ENCODE measurements at places on chromosomes 7 and 10.
A peak's percentile ranks its signal among the peaks of the same experiment; 100 is the strongest.

DNA sequence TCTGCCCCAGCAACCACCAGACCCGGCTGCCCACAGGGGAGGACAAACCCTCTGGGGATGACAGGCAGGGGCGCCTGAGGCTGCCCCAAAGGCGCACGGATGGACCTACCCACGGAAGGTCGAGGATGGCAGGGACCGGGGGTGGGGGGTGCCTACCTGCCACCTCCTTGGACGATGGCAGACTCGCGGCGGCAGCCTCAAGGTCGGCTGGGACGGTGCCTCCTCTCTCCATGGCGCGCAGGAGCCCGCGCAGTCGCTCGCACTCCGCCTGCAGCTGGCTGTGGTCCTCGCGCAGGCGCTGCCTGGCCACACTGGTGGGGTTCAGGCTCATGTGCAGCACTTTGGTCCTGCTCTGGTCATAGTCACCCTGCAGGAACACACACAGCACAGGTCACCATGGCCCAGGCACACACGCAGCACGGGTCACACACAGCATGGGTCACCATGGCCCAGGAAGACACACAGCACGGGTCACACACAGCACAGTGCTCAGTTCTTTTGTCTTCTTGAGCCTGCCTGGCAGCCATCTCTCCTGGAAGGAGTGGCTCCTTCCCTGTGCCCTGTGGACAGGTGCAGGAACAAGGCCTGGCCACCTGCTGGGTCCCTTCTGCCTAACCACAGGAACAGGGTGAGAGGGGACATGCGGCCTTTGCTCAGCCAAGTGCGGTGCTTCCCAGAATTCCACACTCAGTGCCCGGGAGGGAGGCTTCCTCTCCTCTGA lies 266.6 kb downstream of the ELFN1 start:
- no peak for DNase-seq

DNA sequence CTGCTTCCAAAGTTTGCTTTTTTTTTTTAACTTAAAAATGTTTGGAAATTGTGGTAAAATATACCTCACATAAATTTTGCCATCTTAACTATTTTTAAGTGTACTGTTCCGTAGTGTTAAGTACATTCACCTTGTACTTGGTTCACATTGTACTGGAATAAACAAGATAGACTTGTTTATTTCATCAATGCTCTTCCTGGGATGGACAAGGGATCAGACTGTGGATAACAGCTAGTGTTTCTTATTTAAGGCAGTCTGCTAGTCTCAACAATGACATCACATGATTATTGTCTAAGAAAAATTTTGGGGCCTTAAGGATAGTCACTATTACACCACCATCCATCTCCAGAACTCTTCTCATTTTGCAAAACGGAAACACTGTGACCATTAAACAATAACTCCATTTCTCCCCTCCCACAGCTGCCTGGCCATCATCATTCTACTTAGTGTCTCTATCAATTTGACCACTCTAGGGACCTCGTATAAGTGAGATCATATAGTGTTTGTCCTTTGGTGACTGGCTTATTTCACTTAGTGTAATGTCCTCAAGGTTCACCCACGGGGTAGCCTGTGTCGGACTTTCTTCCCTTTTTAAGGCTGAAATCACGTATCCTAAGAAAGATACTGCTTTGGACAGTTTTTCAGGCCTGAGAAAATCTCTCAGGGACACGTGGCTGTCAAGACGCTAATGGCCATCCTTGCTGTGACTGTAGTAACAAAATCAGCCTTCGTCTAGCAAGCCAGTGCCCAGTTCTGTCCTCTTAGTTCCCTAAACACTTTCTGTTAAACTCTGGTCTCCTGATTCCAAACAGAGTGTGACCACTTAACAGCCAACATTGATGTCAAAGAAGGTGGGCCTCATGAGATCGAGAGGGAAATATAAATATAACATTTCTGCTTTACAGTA lies 305.2 kb downstream of the FRMD4A start:
- DNase-seq: no peak

DNA sequence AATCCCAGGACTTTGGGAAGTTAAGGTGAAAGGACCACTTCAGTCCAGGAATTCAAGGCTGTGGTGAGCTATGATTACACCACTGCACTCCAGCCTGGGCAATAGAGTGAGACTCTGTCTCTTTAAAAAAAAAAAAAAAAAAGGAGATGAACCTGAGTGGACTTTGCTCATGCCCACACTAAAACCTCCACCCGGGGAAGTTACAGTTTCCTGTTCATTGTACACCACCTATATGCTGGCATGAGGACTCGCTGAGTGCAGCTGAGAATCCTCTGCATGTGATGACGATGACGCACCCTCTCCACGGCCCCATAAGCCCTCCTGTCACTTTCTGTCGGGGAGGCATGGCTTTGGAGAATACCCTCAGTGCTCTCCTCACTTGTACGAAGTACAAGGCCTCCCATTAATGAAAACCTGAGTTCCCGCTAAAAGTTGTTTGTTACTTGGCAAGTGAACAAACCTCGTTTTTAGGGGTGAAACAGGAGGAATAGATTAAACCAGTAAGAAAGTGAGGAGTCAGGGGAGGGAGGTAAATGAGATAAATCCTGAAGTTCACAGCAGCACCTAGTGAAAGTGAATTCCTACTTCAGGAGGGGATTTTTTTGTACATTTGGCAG lies 15.9 kb downstream of the TMEM176B start:
- no peak for DNase-seq

GRCh38 chr7:140397784-140398750 lies at the start of gene SLC37A3:
SLC37A3 (minus strand) TSS chr7:140398530; CDS start chr7:140382526, 16,004 bp downstream.
- DNase-seq: peak; percentile 83

DNA sequence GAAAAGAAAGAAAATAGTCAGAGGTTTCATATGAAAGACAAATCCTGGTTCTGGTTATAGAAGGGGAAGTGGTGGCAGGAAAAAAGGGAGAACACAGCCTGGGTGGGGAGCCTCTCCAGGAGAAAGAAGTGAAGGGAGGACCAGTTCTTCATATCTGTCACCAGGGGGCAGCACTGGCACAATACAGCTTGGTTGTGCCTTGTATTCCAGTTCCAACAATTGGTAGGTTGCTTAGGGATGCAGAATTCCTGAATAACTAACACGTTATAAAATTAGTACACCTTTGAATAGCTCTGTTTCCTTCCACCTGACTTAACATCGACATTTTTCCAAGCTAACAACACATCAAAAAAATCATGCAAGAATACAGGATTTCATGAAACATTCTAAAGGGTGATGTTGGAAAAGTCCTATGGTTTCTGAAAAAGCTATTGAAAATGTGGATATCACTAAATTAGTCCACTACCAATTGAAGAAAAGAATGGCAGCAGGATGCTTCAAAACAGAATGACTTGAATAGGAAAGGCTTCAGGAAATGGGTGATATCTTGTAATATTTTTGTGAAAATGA lies 52.9 kb downstream of the CYP26A1 start:
- DNase-seq: no peak

DNA sequence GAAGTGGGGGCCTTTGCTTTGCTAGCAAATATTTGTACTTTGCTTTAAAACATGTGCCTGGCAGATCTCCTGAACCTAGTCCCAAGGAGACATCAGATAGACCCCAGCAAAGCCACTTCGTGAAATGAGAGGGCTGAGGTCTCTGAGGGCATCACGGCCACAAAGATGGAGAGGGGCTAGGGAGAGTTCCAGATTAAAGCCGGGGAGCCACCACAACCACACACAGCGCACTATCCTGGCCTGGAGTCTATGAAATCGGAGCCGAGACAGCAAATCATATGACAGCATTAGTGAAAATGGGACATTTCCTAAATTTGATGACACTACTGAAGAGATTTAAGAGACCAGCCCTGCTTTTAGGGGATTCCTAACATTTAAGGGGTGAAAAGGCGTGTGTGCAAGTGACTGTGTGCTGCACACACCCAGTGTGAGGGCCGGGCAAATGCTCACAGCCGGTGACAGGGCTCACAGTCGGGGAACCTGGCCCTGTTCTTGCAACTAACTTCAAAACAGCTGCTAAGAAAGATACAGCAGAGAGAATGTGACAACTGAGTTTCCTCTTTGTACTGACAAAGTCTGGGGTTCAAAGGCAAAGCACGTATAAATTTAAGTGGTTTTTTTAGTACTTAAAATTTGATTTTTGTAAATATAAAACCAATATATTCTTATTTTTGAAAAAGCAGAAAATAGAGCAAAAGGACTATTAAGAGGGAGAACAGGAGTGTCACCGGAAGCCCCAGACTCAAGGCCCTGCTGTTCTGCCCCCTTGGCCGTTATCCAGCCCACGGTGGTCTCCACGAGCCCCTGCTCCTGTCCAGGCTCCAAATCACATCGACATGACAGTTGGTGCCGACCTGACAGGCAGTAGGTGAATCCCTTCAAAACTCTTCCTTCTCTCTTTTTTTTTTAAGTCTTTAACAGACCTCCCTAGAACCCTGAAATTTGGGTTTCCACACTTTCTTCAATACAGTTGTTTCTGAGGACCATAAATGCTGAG lies 49.5 kb downstream of the VIPR2 start:
- no peak for DNase-seq

- DNase-seq: no peak
Observed at GRCh38 chr7:31020652-31021051, 31.5 kb upstream of the ADCYAP1R1 start.

DNA sequence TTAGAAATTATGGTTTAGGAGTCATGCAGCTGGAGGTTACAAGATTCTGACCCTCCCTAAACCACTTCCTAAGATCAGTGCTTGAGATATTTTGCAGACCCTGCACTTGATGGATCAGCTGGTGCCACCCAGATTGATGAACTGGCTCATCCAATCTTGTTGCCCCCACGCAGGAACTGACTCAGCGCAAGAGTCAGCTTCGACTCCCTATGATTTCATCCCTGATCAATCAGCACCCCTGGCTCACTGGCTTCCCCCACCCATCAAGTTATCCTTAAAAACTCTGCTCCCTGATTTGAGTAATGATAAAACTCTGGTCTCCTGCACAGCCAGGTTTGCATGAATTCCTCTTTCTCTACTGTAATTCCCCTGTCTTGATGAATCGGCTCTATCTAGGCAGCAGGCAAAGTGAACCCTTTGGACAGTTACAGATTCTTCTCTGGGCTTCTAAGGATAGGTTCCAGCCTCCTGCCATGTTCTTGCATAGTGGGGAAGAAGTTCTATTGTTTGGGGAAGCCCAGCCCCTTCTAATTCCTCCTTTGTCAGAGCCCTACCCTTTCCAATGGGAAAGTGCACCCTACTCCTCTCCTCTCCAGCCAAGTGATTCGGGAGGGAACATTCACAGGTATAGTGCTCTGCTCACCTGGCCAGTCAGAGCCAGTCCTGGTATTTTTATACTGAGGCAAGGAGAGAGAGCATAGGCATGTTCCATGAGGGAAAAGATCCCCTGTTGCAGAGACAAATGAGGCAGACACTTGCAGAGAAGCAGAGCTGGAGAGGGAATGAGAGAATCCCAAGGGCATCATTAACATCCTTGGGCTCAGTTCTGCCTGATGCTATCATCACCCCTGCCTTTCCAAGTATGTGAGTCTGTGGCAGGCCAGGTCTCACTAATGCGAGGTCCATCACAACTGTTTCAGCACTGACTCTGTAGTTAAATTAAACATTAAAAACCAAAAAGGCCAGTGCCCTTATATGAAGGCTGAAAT lies 224.4 kb upstream of the GALNT17 start:
- DNase-seq: no peak

- no peak for DNase-seq
Observed at GRCh38 chr7:47887016-47887640, 61.1 kb downstream of the PKD1L1 start.

GRCh38 chr7:142583446-142583845 lies 165.8 kb upstream of the PRSS1 start:
- DNase-seq: no peak

GRCh38 chr7:131096267-131096927 lies 231.3 kb upstream of the MKLN1 start:
- DNase-seq: no peak

GRCh38 chr10:131666091-131666490 lies 234.7 kb upstream of the PPP2R2D start:
- DNase-seq: no peak

DNA sequence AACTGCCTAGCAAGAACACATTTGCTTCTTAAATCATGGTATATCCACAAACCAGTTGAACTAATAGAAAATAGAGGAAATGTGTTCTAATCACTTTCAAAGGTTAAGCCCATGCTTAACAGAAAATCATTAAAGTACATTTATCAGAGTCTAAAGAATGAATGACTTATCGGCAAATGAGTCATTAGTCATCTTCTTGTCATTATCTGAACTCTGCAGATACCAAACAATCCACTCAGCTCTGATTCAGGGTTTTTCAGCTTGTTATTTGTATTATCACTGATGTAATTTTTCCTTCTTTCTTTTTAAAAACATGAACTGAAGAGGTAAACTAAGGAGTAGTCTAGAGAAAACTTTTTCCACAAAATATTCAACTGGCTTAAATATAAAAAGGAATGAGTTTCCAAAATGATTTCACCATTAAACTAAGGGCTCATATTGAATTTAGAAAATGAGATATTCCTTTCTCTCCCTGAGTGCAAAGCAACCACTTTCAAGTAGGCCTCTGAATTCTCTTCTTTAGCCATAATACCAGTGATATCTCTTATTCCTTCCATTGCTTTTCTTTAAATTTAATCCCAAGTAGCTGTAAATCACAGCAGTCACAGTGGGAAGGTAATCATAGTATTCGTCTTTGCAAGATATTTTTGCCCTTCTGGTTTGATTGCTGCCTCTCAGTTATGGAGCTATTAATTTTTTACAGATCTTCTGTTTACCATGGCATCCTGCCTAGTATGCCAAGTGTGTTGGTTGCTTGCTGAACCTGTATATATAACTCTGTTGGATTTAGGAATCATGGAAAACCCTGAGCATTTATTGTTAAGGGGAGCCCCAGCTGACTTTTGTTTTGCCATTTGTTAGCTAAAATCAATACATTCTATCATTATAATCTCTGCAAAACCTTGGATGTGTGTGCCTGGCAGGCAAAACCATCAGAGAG lies 125.1 kb downstream of the THSD7A start:
- DNase-seq: no peak

DNA sequence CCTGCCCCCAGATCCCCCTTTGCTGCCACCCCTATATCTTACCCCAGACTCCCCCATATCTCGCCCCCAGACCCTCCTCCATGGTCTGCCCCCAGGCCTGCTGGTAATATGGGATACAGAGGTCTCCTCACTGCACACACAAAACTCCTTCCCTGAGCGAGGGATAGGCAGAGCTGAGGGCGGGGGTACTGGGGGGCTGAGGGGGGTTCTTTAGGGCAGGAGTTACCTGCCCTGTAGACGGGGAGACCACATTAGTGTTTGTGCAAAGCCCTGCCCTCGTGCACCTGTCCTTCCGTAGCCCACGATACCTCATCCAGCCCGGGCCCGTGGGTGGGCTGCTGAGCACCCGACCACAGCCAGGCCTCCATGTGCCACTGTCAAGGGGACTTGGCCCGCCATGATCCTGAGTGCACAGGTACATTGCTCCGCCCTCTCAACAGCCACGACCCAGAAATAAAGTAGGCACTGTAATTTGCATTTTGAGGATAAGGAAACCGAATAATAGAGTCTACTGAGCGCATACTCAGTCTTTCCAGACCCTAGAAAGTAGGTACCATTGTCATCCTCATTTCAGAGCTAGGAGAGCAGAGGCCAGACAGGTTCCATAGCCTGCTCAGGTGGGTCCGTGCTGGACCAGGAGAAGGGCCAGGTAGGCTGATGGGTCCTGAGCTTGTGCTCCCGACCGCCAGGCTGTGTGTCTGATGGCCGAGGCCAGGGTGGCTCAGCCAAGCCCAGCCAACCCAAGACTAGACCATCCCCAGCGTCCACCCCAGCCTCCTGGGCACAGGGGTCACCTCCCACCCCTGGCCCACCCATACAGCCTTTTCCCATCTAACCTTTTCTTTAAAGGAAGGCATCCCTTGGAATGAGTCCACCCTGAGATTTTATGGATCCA lies 115.2 kb downstream of the LHPP start:
- DNase-seq: no peak

- DNase-seq: no peak
Observed at GRCh38 chr10:98456686-98457482, 10.1 kb upstream of the HPS1 start.
